ENCODE measurements at places on chromosomes 5 and 9.

GRCh38 chr5:71767661-71768060 lies 48.6 kb downstream of the CARTPT start:
- ATAC-seq, result no peak

DNA sequence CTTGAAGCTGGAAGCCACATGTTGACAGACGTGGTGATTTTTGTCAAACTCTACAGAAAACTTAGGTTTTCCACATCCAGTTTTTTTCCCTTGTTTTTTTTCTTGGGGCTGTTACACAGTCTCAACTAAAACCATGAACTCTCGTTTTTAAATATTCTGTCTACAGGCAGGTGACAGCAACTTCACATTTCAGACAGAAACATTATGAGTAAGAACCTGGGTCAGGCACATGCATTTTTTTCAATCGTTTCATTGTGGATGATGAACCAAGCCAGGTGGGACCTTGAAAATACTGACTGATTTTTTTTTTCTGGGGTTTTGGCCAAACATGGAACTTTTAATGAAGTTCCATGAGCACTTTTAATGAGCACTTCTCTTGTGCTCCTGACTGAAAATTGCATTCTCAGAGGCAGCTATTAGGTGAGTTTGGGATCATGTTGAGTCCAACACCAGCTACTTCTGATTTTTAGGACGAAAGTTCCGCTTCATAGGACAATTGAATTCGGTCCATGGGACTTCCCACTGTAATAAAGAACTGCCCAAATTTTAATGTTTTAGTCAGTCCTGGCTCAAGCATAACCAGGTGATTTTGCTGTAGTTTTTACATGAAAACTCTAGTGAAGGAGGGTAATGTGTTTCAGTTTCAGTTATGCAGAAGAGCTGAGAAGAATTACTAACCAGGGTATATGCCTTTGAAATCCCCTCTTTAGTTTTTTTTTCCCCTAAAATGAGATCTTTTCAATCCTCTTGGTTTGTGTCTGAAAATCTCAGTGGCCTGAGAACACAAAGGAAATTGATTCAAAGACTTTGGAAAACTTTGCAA lies 93.2 kb upstream of the ADAMTS16 start:
- ATAC-seq, result peak; percentile 55

GRCh38 chr5:37206736-37207135 lies 42.4 kb downstream of the CPLANE1 start:
- no peak for ATAC-seq

DNA sequence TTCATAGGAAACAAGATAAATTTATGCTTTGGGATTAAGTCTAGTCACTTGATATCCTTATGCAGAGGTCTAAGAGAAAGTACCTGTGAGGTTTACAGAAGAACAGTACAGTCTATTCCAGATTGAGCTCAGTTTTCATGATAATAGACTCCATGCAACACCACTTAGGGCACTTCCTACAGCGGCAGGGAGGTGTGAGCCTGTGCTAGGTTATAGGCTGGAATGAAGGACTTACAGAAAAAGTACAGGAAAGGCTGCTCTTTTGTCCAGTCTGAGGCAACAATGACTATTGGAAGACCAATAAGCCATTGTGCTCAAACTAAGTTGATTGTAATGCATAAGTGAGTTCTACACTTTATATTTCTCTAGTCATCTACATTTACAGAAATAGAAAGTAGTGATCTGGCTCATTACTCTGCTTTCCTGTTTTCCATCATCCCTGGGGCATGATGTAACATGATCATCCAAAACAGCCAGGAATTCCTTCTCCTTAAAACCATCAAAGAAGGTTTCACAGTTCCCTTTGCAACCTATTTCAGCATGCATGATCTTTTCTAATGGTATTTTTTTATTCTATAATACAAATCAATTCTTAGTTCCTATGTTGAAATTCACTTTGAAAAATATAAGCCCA lies 322.8 kb downstream of the SLF1 start:
- ATAC-seq, result no peak

DNA sequence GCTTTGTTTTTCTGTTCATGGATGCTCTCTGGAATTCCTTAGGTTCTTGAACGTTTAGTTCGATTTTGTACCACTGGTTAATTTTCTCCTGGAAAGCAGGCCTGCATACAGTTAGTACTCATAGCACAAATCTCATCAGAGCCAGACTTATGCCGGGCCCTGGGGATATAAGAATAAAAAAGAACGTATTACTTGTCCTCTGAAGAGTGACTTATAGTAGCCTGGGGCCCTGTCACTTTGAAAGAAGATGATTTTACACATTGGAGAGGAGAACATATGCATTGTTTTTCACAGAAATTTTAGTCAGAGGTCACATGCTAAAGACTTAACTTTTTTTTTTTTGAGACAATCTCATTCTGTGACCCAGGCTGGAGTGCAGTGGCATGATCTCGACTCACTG lies 50.3 kb downstream of the ZNF462 start:
- ATAC-seq, result no peak

GRCh38 chr5:76145945-76146344 lies 62.8 kb downstream of the SV2C start:
- ATAC-seq, result no peak

DNA sequence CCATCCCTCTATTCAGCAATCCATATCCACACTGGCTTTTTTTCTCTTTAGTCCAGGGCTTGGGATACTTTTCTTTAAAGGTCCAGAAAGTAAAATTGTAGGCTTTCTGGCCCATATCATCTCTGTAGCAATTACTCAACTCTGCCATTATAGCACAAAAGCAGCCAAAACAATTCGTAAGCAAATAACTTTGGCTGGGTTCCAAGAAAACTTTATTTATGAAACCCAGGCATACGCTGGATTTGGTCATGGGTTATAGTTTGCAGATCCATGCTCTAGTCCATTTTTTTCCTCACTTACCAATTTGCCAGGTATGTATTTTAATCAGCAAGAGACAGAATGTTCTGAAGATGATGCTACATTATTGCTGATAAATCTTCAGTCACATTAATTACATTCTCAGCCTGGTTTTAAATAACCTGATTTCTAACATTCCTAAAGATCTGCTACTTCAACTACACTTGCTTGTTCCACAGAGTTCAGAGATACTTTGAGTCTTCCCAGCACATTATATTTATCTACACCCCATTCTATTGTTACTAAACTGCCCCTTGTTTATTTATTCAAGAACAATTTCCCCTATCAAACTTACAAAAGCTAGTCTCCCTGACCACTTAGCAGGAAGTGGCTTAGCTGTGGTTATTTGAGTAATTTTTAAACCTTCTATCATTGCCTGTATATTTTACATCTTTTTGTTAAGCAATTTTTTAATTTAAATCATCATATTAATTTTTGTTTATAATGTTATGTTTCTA lies 161.0 kb downstream of the ISL1 start:
- ATAC-seq, result no peak

DNA sequence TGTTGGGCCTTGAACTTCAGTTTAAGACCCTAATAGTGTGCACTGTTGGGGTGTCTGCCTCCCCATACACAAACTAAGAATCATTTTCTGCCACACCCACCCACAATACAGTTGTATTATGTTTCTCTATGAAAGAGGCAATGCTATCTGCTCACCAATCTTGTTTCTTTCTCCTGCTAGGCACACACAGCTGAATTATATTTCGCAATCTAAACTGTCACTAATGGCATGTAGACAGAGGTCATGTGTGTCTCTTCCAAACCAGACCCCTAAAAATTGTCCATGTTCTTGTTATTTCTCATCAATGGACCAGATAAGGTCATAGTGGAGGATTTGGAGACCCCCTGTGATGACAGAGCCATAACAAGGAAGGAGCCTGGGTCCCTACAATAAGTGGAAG lies 57.3 kb downstream of the RIGI start:
- ATAC-seq, result no peak

GRCh38 chr5:35281613-35282012 lies 51.3 kb upstream of the PRLR start:
- no peak for ATAC-seq

DNA sequence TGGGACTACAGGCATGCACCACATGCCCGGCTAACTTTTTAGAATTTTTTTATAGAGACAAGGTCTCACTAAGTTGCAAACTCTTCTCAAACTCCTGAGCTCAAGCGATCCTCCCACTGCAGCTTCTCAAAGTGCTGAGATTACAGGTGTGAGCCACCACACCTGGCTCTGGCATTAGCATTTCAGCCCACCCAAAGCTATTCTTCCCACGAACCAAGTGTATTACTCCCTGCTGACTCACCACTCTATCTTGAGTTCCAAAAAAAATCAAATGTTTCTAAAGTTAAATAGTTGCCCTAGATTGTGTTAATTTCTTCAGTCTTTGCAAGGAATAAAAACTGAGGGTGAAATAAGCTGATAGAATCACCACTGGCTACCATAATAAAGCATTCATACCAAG lies 205.5 kb downstream of the ARRDC3 start:
- ATAC-seq, result no peak

- ATAC-seq, result no peak
Observed at GRCh38 chr9:2618289-2618688, 3.3 kb upstream of the VLDLR start.

GRCh38 chr9:74083681-74084433 lies 413.3 kb upstream of the RORB start:
- no peak for ATAC-seq

Data from stimulated activated memory B cell treated with anti-CD40 and anti-IgM and Interleukin-4, amounts not matched to agents 10 μg/mL and 1 μg/mL and 100 μg/mL, for 72 hours (primary cell).